Erythroblast (primary cell): ENCODE measurements at places on chromosomes 7 and 10.

GRCh38 chr7:114901771-114902170, 20.1 kb upstream of the MDFIC start:
- DNase-seq: no peak

- no peak for DNase-seq
Measured at GRCh38 chr10:1782841-1783240, 45.5 kb upstream of the ADARB2 start.

DNA sequence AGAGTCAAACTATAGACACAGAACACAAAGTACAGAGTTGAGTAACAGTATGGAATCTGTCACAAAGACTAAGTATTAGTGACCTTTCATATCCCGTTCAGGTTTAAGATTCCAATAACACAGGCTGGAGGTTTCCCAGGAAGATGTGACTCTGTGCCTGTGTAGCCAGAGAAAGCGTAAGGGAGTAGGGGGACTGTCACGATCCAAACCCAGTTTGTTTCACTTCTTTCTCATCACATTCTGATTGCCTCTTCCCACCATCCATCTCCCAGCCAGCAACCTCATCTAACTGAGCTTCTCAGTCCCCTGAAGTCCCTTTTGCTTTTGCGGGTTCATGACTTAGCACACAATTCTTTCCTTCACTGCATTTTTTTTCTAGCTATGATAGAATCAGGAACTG, 76.4 kb upstream of the NPVF start:
- no peak for DNase-seq

DNA sequence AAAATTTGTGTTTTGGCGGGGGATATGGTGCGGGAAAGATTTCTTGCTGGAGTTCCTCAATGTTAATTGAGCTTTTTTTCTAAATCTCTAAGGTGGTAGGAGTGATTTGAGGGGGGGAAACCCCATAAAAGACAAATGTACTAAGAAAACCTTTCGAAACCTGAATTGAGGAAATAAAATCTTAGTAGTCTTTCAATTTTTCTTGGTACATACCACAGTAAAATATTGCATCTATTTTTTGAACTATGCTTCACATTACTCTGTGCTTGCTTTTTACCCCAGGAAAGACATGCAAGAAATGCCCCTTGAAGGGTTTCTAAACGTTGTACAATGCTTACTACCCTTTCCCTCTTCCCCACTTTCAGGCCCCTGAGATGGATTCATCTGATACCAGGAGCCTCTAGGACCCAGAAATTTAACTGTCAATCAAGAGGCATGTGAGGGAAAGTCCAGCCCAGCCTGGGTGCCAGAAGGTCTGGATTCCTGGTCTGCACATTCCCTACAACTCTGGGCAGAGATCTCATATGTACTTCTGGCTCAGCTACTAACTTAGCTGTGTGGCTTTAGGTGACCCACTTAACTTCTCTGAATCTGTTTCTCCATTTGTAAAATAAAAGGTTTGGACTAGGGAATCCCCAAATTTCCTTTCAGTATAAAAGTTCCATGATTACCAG, 5.8 kb upstream of the PDCD4 start:
- no peak for DNase-seq

- DNase-seq: no peak
Measured at GRCh38 chr10:4265964-4266363, 481.0 kb upstream of the KLF6 start.

- no peak for DNase-seq
Measured at GRCh38 chr10:34254596-34254995, 560.5 kb downstream of the PARD3 start.

- DNase-seq: no peak
Measured at GRCh38 chr10:74194999-74195398, 44.0 kb downstream of the ADK start.

DNA sequence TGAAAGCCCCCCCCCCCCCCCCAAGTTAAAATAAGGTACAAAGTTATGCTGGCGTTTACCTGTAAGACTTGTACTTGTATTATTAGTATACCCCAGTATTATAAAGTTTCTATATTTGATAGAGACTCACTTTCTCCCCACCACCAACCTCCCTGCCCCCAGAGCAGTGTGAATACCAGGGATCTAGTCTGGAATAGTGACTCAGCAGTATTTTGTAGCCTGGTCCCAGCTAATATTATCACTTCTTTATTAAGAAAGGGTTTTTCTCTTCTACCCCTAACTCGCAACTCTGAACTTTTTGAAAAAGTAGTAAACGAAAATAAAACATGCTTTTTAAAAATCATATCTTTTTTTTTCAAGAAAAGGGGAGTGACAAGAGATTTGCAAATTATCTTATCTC, 26.7 kb downstream of the GLI3 start:
- no peak for DNase-seq

DNA sequence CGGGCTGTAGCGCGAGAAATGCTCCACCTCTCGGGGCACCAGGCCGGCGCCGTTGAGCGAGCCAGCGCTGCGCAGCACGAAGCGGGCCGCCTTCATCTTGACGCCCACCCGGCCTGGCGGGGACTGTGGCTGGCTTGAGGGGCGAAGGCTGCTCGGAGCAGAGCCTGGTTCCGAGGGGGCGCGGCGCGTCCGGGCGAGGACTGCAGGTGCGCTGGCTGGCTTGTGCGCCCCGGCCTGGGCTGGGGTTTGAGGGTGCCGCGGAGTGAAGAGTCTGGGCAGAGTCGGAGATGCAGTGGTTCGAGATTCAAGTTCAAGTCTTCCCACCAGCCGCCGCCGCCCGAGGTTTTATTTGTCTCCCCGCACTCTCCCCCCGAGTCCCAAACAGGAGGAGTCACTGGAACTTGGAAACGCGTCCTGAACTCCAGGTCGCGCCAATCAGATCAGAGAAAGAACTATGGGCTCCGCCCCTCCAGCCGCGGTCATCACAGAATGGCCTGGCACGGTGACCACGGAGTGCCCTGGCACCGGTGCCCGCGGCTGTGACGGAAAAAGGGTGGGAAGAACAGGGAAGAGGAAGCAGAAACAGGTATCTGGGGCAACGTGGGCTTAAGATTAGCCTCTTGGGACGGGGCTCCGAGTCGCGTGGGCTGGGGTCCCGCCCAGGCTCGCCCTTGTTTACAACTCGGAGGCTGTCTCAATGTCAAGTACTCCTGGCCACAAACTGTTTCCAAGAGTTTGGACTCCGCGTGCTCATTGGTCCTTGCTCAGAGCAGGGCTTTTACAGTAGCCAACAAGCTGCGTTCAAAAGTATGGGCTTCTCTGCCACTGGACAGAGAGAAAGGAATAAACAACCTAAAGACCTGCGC, at the start of gene PDK4:
PDK4 (minus strand) TSS at position 319 of the 866 bp plus-strand sequence; CDS start at position 96, 223 bp downstream.
- DNase-seq: peak; percentile 87
